ENCODE measurements at places on chromosomes 1 and 21.

DNA sequence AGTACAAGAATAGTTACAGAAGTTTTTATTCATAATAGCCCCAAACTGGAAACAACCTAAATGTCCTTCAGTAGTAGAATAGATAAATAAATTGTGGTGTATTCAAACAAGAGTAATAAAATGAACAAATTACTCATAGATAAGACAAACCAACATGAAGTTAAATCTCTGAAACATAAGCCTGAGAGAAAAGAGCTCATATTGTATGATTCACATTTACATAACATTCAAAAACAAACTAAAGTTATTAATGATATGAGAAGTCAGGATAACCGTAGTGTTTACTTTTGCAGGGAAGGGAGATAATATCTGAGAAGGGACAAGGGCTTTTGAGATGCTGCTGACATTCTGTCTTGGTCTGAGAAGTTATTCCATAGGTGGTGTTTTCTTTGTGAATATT lies 13.5 kb downstream of the STPG1 start:
- no peak for DNase-seq

DNA sequence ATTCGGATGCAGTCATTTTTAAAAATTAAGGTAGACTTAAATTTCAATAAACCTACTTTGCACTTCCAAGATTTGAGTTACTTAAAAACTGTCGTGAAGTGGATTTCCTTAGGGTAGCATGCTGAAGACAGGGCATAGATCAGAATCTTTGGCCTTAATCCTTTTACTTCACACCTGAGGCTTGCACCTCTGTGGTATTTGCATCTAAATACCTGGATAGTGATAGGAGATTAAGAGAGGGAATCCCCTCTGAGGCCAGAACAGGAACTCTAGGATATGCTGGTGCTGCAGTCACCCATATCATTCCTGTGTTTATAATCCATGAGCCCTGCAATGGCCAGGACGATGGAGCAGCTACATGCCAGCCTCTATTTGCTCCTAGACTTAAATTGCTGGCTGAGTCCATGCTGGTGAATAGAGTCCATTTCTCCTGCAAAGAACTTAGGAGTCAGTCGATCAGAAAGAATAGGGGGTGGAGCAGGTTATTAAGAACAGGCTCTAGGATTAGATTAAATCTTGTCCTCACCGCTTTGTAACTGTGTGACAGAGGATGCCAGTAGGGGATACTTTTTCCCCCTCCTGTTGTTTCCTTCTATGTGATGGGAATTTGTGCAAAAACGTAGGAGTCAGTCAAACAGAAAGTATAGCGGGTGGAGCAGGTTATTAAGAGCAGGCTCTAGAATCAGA lies 333.6 kb downstream of the DUSP10 start:
- no peak for DNase-seq

DNA sequence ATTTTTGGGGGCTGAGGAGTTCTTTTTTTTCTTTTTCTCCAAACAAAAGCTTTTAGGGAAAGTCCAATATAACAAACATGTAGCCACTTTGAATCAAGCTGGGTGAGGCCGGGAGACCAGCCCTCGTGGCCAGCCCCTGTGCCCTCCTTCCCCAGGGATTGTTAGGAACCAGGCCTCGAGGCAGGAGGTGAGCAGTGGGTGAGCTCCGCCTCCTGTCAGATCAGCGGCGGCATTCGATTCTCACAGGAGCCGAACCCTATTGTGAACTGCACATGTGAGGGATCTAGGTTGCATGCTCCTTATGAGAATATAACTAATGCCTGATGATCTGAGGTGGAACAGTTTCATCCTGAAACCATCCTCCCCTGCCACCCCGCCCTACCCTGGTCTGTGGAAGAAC lies 41.8 kb upstream of the TTC22 start:
- DNase-seq: no peak

DNA sequence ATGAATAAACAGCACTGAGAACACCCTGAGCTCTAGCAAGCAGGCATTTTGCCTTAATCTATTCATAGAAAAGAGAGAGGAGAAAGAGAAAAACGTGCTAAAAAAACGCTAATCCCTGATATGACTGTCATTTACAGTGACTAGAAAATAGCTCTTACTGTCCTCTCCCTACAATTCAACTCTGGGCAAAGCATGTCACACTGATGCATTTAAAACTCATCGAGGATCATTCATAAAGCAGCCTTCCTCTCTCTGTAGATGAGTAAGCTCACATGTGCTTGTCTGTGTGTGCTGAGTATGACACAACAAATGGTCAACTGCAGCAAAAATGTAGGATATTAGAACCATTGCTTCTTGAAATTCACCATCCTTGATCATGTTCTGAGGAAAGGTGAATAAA lies 109.0 kb downstream of the SGIP1 start:
- no peak for DNase-seq

DNA sequence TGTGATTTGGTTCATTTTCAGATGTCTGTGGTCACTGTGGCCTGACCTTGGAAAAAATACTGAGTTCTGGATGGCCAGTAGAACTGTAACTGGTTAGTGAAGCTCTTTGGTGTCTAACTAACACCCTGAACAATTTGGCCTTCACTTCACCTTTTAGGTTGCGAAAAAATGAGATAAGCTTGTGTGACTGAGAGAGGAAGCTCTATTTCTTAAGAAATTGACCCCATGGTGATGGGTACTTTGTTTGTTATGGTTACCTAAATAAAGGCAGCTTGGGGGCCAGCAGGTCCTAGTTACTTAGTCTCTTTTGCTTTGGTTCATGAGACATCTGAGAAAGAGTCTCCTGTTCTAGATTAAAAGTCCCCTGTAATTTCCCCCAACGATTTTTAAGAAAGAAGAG lies 181.6 kb downstream of the ZNF326 start:
- no peak for DNase-seq

DNA sequence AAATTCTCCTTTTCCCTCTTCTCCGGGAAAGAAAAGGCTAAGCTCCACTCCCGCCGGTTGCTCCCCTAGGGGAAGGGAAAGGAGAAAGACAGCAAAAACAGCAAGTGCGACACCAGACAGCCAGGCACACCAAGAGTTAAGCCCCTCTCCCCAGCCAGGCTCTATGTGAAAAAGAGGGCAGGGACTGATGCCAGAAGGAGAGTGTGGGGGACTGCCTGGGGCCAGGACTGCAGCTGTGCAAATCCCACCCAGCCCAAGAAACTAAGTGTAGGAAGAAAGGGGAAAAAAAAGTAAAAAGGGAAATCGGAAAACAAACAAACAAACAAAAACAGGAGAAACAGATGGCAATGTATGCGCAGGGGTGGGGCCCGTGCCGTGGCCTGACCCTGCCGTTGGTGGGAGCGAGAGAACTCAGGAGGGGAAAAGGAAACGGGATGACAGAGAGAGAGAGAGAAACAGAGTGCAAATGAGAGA lies 27.7 kb upstream of the FMO1 start:
- no peak for DNase-seq

GRCh38 chr1:18322368-18323032 lies 158.2 kb upstream of the KLHDC7A start:
- DNase-seq: no peak

GRCh38 chr1:62415687-62416086 lies 21.2 kb upstream of the USP1 start:
- DNase-seq: no peak

DNA sequence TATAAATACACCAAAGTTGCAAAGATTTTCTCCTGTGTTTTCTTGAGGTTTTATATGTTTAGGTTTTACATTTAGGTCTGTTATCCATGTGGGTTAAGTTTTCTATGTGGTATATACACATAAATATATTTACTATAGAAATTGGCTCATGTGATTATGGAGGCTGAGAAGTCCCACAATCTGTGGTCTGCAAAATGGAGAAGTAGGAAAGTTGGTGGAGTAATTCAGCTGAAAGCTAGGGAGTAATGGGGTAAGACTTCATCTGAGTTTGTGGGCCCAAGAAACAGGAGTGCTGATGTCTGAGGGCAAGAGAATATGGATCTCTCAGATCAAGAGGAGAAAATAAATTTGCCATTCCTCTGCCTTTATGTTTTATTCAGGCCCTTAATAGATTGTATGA lies 146.0 kb downstream of the GPATCH2 start:
- DNase-seq: no peak

DNA sequence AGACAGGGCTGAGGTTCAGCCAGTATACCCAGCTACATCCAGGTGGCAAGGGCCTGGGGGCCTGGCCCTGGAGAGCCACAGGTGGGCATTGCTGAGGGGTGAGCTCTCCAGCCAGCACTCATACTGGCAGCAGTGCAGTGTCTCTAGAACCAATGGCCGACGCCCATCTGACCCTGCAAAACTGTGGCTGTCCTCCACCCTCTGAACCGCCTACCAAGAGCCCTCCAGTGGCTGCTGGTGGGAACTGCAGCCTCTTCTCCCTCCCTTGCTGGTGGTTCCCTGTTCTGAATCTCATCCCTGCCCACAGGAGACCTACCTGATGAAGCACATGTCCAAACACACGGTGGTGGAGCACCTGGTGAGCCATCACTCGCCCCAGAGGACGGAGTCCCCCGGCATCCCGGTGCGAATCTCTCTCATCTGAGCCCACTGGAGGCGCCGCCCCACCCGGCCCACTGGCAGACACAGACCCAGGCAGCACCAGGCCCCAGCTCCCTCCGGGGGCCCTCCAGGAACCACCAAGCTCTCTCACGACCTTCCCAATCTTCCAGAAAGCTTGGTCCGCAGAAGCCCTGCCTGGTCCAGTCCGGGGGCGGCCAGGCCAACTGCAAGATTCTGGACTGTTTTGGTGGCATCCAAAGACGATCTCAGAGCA lies 22.1 kb downstream of the A3GALT2 start:
- DNase-seq: peak; percentile 41

- no peak for DNase-seq
Measured at GRCh38 chr1:111197598-111198284, 2.7 kb downstream of the DENND2D start.

GRCh38 chr1:1236945-1237873 lies 5.2 kb downstream of the B3GALT6 start:
- DNase-seq: no peak

DNA sequence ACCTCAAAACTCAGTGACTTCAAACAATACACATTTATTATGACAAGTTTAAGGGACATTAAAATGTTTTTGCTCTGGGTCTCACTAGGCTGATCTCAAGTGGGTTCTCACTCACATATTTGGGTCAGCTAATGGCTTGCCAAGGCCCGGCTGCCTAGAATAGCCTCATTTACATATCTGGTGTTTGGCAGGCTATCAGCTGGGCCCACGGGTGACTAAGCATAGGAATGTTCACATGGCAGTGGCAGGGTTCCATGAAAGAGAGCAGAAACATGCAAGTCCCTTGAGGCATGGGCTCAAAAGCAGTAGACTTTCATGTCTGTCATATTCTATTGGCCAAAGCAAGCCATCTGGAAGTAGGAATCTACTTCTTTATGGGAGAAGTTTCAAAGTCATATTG lies 492.6 kb downstream of the KCNT2 start:
- no peak for DNase-seq

- DNase-seq: no peak
Measured at GRCh38 chr1:38015978-38016725, 3.6 kb downstream of the UTP11 start.

- DNase-seq: no peak
Measured at GRCh38 chr1:167092653-167093052, 1.2 kb upstream of the STYXL2 start.

GRCh38 chr1:24705260-24706073 lies 39.8 kb upstream of the CLIC4 start:
- DNase-seq: peak; percentile 97

DNA sequence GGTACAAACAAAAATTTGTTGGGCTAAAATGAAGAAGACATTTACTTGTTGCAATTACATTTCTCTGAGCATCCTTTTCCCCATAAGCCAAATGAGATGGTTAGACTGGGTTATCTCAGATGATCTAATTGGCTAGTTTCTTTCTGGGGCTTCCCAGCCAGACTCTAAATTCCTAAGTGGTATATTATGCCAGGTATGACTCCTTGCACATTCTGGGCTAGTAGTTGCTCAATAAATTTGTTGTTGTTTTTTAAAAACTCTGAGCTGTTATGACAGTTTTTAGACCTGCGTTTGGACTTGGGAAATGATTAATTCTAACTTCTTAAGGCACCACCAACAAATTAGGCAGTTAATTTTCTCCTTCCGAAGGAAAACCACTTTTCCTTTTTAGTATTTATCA lies 66.1 kb downstream of the UCK2 start:
- no peak for DNase-seq

- peak; percentile 27 for DNase-seq
Measured at GRCh38 chr1:205917466-205918238, 25.6 kb downstream of the SLC26A9 start.

GRCh38 chr1:92864131-92864530 lies 32.3 kb downstream of the RPL5 start:
- DNase-seq: no peak

- DNase-seq: no peak
Measured at GRCh38 chr1:178530037-178530402, 17.1 kb downstream of the TEX35 start.

- DNase-seq: no peak
Measured at GRCh38 chr1:153343811-153344717, 4.6 kb downstream of the PGLYRP4 start.

GRCh38 chr1:119341372-119341947 lies 27.1 kb upstream of the HAO2 start:
- DNase-seq: no peak

- no peak for DNase-seq
Measured at GRCh38 chr1:30718636-30719405, 4.6 kb downstream of the MATN1 start.

DNA sequence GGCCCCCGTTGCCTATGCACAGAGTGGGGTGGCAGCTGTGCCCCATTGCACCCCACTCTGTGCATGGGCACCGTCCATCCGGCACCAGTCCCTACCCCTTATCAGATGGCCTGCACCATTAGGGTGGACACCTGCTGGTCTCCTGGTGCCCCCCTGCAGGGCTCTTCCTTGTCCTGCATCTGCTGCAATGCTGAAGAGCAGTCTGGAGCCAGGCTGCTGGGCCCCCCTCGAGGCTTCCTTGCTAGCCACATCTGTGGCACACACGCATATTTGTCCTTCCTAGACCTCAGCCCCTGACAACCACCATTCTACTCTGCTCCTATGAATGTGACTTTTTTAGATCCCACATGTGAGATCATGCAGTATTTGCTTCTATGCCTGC lies 56.4 kb downstream of the COL18A1 start:
- no peak for DNase-seq

DNA sequence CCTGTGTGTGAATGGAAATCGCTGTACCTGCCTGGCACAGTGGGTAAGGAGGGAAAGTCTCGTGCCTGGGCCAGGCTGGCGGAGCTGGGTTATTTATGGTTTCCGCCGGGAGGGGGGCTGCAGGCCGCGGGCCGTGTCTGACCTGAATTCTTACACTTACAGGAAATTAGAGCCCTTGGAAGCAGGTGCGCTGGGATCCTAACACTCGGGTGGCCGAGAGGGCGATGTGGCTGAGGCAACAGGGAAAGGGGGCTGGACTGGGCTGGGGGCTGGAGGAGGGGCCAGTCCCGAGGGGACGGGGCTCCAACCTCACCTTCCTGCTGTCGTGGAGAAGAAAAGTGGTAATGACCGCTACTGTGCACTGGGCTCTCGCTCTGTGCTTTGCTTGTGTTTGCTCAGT lies 109.4 kb upstream of the WNT4 start:
- DNase-seq: no peak

GRCh38 chr1:225853441-225853840 lies 28.7 kb downstream of the TMEM63A start:
- no peak for DNase-seq

- no peak for DNase-seq
Measured at GRCh38 chr1:6261615-6261995, 707 bp upstream of the GPR153 start.
